ENCODE measurements at places on chromosomes 16 and 17.

- DNase-seq: no peak
These were observed 50.3 kb downstream of the KSR1 start for GRCh38 chr17:27506348-27507218.

DNA sequence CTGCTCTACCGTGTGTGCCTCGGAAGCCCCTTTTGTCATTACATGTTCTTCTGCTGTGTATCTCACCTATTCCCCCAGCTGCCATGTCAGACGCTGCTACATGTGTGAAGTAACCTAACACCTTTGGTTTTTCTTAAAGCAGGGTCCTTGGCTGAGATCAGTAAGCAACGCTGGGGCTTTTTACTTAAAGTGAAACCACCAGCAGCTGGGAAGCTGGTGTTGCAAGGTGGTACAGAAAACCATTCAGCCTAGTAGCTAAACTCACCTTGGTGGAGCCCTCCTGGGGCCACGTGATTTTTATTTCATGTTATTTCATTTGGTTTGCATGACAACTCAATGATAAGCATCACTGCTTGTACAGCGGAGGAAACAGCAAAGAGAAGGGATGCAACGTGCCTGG is 62.6 kb downstream of the PLCG2 start:
- no peak for DNase-seq

DNA sequence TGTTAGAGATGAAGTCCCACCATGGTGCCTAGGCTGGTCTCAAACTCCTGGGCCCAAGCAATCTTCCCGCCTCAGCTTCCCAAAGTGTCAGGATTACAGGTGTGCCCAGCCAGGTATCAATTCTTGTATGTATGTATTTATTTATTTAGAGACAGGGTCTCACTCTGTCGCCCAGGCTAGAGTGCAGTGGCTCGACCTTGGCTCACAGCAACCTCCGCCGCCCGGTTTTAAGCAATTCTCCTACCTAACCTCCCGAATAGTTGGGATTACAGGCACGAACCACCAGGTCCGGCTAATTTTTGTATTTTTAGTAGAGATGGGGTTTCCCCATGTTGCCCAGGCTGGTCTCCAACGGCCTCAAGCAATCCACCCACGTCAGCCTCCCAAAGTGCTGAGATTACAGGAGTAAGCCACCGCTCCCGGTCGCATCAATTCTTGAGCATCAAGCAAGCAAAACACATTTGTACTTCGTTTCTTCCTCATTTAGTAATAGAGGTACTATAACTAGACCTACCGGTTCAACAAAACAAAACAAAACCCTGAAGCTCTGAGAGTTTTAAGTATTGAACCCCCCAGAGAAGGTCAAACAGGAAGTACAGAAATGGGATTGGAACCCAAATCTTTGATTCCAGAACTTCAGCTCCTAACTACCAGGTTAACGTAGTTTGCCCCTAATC is 1.0 kb upstream of the ZNF500 start:
- no peak for DNase-seq

GRCh38 chr16:67458121-67458641 is 22.8 kb downstream of the ATP6V0D1 start:
- DNase-seq: no peak

- DNase-seq: no peak
These were observed 37.9 kb upstream of the LRRC75A start for GRCh38 chr17:16529906-16530305.

GRCh38 chr16:67441271-67441753 is 10.4 kb downstream of the HSD11B2 start:
- peak; percentile 90 for DNase-seq

- no peak for DNase-seq
These were observed 879 bp downstream of the SLFN5 start for GRCh38 chr17:35243561-35244340.

DNA sequence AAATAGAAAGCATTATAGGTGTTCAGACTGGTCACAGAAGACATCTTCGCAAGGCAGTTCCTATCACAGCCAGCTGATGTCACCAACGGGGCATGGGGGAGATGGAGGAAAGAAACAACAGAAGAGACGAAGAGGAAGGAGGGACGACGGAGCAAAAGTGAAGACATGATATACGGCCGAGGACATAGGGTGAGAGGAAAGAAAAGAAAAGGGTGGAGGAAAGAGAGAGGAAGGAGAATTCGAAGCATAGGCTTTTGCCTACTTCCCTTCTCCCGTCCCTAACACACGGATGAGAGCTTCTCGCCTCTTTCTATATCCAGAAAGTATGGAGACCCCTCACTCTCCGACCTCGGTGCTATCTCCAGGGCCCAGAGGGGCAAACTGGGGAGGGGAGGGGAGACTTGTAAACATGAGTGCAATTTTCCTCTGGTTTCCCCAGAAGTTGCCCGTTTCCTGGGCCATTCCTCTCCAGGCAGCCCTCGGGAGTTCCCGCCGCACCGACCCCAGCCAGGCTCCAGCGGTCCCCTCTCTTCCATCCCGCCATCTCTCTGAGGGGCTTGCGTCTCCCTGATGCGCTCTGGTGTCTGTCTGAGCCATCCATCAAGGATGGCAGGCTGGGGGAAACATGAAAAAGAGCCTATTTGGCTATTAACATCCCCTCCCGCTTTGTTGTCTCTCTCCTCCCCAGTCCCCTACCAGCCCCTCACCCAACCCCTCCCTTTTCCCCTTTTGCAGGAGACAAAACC is 26.0 kb downstream of the COPZ2 start:
- DNase-seq: peak; percentile 57

DNA sequence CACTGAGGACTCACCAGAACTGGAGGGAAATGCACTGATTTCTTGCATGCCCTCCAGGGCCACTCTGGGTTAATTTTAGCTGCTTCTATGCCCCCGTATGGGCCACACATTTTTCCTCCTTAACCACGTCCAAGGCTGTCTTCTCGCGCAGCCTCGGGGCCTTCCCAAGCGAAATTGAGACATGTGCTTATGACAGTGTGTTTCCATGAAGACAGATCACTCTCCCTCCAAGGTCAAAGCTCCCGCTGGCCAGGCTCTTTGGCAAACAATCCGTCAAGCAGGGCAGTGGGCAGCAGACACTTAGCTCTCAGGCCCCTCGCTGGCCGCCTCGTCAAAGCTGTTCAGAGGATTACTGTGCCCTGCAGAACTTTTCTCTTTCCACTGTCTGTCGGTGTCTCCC is 243.0 kb upstream of the N4BP1 start:
- DNase-seq: no peak

DNA sequence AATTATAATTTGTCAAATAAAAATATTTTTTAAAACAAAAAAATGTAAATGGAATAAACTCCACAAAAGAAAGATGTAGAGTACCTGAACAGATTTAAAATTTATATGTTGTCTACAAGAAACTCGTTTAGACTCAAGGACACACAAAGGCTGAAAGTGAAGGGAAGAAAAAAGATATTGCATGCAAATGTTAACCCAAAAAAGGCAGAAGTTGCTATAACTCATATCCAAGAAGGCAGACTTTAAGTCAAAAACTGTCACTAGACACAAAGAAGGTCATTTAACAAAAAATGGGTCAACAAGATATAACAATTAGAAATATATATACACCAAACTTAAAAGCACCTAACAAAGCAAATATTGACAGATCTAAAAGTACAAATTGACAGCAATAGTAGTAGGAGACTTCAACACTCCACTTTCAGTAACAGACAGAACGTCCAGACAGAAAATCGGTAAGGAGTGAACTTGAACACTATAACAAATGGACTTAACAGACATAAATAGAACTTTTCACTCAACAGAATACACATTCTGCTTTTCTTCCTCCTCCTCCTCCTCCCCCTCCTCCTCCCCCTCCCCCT is 40.8 kb upstream of the MYLK3 start:
- DNase-seq: no peak

GRCh38 chr17:28968914-28969295 is 17.6 kb upstream of the PHF12 start:
- DNase-seq: no peak

DNA sequence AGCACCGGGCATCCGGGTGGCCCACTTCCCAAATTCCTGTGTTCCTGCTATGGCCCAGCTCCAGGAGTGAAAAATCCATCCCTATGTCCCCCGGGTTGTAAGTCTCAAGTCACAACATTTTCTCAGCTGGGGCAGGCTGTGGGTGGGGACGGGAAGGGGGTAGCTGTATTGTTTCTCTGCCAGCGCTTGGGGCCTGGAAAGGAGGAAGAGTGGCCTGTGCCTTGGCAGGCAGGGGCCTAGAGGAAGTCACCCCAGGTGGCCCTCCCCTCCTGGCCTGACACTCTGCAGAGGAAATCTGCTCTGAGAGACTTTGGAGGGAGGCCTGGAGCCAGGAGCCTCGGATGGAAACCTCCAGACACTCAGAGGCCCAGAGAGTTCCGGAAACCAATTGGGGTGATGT is 10.6 kb upstream of the SCN4A start:
- no peak for DNase-seq

GRCh38 chr17:5437721-5438317 is 1.1 kb downstream of the C1QBP start:
- no peak for DNase-seq

DNA sequence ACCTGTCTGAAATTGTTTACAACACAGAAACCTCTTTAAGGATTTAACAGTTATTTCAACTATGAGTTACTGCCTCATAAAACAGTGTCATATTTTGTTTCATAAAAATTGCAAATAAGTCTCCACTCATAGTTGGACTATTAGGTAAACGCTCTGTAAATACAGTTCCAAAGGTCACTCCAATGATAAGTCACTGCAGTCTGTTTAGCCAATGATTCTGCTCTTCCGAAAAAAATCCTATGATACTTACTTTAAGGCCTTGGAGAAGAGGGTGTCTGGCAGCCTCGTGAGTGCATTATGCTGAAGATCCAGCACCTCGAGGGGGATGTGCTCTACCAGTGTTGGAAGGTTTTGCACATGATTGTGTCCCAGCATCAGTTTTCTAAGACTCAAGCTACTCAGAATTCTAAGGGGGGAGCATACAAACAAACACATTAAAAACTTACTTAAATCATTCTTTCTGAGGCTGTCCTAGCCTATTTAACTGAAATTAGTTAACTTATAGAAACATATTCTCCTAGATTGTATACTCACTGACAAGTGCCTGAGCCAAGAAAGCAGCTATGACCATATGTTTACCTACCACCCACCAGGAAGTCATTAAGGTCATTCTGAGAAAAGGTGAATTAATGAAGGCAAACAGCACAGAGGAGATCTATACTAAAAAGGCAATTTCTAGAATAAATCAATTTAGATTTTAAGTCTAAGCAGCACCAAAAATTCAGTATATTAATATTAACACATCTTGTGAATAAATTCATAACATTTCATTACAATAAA is 41.1 kb downstream of the MARVELD3 start:
- DNase-seq: no peak

DNA sequence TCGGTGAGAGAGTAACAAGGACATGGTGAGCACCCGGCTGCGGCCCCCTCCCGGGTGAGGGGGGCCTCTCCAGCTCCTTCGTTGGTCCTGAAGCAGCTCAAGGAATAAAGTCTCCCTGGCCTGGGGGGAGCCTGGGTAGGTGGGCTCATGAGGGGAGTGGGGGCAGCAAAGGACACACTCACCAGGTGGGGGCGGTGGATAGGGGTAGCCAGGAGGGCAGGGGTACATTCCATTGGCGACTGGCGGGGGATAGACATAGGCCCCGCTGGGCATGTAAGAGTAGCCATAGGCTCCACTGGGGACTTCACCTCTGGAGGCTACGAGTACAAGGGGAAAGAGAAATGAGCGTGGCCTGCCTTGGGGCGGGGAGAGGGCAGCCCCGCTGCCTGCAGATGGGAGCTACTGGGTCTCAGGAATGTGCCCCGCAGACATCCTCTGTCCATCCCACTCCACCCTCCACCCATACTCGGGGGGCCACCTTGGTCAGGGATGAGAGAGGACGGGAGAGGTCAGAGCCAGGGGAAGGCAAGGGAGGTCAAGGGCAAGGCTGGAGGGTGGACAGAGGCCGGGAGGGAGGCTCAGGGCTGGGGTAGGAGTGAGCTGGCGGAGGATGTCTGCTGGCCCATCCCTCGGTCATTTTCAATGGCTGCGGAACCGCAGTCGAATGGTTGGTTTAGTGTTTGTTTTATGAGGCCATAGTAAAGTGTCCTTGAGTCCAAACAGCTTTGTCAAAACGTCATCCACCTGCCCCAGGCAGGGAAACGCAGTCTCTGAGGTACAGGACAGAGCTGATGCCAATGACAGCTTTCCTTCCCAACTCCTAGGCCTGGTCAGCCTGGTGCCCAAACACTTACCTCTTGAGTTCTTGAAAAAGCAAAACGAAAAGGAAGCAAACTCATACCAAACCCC is 3.7 kb upstream of the UNC13D start:
- DNase-seq: no peak

DNA sequence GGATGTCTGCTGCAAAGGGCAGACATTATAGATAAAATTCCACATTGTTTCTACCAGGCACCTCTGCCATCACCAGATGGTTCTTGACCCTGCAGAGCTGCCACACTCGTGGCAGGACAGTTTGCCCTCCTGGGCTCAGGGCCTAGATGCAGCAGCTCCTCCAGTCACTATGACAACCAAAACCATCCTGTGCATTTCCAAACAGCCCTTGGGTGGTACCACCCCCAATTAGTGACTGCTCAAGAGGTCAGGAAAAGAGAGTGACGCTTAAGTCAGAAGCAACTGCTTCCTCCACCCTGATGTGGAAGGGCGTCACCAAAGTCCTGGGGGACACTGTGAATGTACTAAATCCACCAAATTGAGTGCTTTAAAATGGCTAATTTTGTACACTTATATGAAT is 109.2 kb downstream of the C16orf95 start:
- no peak for DNase-seq

- no peak for DNase-seq
These were observed 325.1 kb upstream of the KCNJ16 start for GRCh38 chr17:69749911-69750310.

DNA sequence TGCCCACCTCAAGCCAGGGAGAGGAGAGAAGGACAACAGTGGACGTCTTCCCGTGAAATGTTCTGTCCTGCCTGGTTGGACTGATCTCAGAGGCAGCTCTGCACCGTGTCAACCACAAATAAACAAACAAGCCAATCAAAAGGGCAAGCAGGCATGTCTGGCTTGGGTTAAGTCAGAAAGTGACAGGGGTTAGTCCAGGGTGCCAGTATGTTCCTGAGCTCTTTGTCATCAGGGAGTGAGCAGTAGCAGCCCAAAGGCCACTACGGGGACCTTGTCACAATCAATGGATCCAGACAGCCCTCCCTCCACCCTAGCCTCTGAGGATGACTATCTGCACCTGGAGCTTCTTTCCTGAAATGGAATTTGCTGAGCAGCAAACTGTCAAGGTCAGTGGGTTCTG is 35.0 kb downstream of the CNGB1 start:
- DNase-seq: no peak

- peak; percentile 55 for DNase-seq
These were observed 16.8 kb downstream of the NQO1 start for GRCh38 chr16:69709456-69710084.

- DNase-seq: peak; percentile 22
These were observed 1.7 kb downstream of the MAP2K3 start for GRCh38 chr17:21286066-21286770.

- no peak for DNase-seq
These were observed 563 bp downstream of the ZNF771 start for GRCh38 chr16:30407804-30408534.

- no peak for DNase-seq
These were observed 16.1 kb downstream of the HIC1 start for GRCh38 chr17:2071024-2071385.
